ENCODE measurements at places on chromosomes 4 and X.

- DNase-seq = no peak
These were observed 758 bp downstream of the IQSEC2 start for GRCh38 chrX:53280331-53281320.

DNA sequence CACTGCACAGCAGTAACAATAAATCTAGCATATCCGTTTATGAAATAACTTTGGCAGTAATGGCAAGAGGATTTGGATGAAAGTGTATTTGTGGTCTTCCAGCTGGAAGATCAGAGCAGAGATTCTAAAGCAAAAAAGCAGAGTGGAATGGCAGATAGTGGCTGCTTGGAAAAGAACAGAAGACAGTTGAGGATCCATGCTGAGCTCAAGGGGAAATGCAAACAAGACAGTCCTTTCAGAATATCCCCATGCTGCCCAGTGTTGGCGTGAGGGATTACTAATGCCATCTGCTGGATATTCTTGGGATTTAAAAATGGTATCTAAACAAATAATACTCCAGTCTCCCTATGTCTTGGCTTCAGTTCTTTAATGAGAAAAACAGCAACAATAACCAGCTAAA, 629.1 kb upstream of the ATOH1 start:
- no peak for DNase-seq

- DNase-seq = no peak
These were observed 657 bp upstream of the ANKRD50 start for GRCh38 chr4:124713185-124713592.

DNA sequence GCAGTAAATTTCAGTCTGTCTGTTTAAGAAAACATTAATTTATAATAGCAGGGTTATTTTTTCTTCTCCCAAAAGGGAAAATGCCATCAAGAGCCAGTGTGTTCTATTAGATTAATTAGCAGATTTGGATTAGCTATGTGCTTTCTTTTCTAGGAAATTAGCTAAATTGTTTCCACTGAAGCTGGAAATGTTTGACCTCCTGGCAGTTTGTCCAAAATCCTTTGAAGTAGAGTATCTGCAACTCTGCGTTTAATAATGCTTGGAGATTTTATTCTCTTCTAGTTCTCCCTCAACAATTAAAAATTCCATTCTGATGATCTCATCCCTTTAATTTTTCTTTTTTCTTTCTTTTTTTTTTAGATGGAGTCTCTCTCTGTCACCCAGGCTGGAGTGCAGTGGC, 27.1 kb upstream of the HOPX start:
- DNase-seq = no peak

DNA sequence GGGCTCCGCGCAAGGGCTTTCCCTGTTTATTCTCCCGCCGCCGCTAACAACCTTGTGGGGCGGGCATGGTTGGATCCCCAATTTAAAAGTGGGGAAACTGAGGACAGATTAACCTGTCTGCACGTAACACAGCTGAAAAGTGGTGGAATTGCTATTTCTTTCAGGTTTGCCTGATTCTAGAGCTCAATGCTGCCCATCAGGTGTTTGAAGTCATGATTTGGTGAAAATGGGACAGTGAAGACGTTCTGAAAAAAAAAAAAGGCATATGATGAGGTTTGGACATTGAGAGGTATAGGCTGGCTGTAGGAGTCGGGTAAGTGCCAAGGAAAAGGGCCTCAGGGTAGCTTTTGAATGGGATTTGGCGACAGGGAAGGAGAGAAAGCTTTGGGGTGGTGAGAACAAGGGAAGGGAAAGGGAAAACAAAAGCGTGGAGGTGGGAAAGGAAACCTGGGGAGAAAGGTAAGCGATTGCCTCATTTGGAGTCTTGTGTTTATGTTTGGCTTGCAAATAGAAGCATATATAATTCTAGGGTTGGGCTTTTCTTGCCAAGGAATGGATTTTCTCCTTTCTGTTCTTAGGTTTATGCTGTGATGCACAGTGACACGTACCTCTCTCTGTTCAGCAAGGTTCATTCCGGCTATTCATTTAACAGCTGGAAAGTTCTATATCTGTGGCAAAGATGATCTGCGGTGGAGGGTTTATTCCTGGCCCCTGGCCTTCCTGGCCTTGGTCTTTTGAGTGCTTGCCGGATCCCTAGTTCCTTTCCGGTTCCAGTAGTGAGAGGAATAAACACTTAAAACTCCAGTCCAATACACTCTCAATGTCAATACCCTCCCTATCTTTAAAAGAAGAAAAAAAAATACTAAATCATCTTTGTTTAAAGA, 2.4 kb upstream of the STIM2 start:
- no peak for DNase-seq

DNA sequence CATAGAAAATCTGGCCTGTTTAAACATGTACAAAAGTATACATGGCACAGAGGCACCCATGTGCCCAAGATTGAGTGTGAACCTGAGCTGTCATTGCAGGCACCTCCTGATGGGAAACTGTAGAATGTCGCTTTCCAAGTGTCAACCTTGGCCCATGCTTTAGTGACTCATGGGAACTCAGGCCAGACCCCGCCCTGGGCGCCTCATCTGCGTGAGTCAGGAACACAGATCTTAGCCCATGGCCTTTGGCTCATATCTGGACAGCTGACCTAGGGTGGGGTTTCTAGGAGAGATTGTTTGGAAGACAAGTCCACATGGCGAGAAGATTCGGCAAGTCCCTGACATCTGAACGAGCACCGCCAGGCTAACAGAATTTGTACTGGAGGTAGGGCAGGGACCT, 50.0 kb downstream of the CYTL1 start:
- no peak for DNase-seq

- DNase-seq = no peak
These were observed 135.8 kb downstream of the CDS1 start for GRCh38 chr4:84718699-84719098.

GRCh38 chr4:176949029-176949428, 156.3 kb upstream of the VEGFC start:
- DNase-seq = no peak

- DNase-seq = no peak
These were observed 51.7 kb downstream of the BCORL1 start for GRCh38 chrX:130034178-130034577.

DNA sequence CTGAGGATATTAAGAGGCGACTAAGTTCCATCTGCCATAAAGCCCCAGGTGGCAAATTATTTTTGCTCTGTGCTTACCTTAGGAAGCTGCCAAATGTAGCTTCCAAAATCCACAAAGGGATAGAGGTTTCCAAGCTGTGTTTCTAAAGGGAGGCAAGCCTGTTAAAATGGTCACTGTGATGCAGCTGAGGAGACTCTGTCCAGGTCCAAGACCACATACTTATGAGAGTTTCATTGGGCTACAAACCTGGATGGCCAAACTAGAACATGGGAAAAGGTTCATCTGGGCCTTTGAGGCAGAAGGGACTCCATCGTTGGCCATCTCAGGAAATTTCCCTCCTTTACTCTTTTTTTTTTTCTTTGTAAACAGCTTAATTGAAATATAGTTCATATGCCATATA, 306.9 kb upstream of the FGF13 start:
- no peak for DNase-seq

DNA sequence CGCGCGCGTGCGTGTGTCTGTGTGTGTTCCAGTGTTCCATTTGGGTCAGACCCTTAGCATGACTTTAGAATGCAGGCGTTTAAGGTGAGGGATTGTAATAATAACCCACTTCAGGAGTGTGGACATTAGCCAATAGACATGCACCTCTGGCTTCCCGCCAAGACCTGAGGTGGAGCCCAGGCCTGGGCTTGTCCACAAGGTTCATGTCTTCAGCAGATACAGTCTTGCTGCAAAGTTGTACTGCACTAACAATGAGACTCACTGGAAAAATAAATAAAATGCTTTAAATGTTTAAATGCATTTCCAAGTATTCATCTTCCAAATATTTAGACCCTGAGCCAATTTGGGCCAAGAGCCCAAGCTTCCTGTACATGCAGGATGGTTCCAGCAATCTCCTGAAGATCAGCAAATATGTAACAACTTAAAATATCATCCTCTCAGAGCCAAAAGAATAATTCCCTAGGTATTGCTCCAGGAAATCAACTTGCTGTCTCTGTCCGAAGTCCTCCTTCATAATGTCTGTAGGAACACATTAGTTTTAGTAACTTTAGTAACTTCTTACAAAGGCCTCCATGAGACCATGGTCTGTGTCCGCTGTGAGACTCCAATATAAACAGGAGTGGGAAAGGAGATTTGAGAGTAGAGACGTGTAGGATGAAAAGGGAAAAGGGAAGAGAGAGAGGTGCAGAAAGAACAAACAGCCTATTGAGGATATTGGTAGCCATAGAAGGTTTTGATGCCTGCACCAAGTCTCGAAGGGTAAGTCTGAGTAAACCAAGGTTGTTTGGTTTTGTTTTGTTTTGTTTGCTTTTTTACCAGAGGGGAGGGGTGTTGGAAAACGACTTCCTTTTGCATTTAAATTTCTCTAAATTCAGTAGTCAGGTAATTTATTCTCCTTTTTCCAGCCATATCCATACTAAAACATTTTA, 98.5 kb upstream of the KLF3 start:
- DNase-seq = no peak

DNA sequence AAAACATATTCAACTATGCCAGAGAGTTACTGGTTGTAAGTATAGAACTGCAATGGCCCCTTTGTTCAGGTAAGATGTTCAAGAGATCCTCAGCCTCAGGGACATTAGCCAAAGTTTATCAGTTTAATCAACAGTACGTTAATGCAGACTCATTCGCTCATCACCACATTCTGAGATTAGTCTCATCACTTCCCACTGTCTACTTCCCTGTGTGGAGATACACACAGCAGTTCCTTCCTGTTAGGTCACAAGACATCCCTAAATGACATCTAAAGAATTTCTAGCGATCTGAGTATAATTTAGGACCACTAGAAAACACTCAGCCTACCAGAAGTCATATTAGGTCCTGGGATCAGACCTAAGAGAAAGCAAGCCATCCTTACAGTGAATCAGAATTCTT, 10.4 kb downstream of the SLC10A7 start:
- no peak for DNase-seq

- no peak for DNase-seq
These were observed 52.4 kb downstream of the PHOX2B start for GRCh38 chr4:41696131-41696530.

GRCh38 chr4:24980064-24980690, 50.6 kb downstream of the LGI2 start:
- peak; percentile 10 for DNase-seq

DNA sequence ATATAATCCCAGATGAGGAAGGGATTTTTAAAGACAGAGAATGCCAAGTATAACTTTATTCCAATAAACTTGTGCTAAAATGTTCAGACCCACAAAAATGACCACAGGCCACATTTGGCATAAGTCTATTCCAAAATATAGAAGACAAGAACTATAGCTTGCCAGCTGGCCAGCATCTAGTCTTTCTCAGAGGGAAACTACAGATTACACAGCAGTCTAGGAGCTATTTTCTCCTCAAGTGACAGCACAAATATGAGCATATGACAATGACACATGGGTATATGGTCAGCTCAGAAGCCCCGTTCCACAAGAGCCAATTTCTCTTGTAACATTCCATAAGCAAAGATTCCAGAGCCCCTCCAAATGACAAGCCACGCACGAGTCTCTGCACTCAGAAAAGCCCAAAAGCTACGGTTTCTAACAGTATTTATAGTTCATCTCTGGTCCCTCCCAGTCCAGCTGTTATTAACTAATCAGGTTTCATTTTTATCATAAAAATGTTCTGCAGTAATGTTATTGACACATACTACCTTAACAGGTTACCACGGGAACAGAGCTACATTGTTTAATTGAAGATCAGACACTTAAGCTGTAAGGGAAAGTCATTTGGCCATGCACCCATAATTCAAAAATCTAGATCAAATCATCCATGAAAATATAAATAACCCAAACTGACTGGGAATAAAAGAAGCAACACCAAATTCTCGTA, 70.3 kb downstream of the RAB28 start:
- no peak for DNase-seq

GRCh38 chr4:110949542-110949941, 326.7 kb upstream of the PITX2 start:
- DNase-seq = no peak

DNA sequence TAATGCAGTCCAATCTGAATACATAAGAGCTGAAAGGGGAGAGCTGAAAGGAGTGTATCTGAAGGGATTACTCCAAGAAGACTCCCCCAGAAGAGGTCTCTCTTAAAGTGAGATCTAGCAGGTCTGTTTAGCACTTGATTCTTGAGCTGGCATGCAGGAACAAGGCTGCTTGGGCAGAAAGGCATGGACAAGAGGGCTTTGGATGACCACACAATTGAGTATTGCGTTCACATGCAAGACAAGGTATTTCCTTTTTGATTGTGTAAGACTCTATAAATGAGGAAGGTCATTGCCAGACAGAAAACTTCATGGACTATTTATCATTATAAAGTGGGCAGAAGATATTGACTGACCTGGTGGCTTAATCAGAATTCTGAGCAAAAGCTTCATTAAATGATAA, 145.5 kb upstream of the AFF2 start:
- DNase-seq = no peak

- DNase-seq = no peak
These were observed 34.0 kb downstream of the HSD17B11 start for GRCh38 chr4:87356832-87357526.

DNA sequence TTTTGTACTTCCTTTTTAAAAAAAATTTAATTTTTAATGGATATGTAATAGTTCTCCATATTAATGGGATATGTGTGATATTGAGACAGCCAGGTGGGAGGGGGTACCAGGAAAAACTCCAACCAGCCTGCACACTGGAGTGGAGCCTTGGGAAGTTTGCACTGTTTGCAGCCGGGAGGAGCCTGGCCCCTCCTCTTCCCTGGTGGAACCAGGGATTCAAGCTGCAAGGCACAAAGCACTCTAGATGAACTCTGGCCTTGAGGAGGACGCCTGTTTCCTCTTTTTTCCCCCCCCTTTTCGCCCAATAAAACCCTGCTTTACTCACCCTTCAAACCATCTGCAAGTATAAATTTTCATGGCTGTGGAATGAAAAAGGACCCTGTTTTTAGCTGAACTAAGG, 48.2 kb upstream of the GC start:
- DNase-seq = no peak

DNA sequence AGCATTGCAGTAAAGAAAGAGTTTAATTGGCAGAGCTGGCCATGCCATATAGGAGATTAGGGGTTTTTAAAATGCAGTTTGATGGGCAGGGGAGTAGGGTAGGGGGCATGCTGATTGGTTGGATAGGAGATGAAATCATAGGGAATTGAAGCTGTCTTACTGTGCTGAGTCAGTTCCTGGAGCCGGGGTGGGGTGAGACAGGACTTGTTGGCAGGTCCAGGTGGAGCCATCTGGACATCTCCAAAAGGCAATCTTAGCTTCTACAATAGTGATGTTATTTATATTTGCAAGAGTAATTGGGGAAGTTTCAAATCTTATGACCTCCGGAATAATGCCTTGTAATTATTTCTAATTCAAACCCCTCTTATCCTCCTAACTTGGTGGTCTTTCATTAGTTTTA, 32.4 kb upstream of the PGM2 start:
- no peak for DNase-seq

DNA sequence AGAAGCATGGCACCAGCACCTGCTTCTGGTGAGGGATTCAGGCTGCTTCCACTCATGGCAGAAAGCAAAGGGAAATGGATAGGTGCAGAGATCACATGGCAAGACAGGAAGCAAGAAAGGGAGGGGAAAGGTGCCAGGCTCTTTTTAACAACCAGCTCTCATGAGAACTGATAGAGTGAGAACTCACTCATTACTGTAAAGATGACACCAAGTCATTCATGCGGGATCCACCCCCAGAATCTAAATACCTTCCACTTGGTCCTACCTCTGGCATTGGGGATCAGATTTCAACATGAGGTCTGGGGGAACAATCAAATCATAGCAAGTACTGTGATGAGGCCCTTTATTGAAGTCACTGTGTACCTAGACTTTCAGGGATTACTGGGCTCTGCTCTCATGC, 72.0 kb upstream of the PRDM5 start:
- no peak for DNase-seq

- no peak for DNase-seq
These were observed 66.3 kb downstream of the CRMP1 start for GRCh38 chr4:5826437-5827107.
